ENCODE measurements at places on chromosomes 6 and 20.

- DNase-seq = no peak
Measured at GRCh38 chr20:50745634-50746137, 14.3 kb downstream of the PARD6B start.

DNA sequence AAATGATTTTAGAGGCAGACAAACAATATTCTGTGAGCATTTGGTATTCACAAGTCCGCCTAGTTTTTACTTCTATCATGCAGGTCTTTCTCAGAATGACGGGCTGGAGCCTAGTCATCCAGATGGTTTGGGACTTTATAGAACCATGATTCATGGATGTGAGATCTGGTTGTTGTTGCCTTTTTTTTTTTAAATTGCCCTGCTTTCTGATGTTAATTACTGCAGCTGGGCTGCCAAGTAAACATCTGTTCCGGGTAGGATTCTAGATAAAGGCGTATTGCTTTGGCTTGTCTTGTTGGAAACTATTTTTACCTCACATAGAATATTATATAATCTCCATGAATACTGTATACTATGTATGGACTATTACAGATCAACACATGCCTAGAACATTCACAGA, 58.1 kb downstream of the RNF217 start:
- DNase-seq = no peak

DNA sequence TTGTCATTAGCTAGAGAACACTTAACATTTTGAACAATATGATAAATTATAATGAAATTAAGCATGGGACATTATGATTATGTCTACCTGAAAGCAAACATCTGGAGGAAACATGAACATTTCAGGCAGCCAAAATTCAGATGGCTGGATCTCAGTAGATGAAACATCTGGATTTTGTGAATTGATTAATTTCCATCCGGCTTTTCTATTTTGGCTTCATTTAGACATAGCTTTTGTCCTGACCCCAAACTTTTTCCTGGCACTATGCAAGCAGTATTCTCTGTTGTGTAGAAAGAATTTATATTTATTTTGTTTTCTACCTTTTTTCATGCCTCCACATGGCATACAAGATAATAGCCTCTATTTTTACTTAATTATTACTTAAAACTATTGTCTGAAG, 186.3 kb downstream of the OGFRL1 start:
- DNase-seq = no peak

DNA sequence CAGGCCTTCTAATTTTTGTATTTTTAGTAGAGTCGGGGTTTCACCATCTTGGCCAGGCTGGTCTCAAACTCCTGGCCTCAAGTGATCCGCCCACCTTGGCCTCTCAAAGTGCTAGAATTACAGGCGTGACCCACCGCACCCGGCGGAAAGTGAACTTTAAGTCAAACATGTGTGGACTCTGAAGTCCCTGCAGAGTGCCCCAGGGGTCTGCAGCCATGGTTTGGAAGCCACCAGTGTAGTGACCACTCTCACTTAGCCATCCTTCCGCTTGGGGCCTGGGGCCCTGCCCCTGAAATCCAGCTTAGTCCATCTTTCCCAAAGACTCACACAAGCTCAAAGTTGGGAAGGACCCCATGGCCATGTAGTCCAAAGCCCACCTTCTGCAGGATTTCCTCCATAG, 164.5 kb downstream of the GRM4 start:
- DNase-seq = no peak

DNA sequence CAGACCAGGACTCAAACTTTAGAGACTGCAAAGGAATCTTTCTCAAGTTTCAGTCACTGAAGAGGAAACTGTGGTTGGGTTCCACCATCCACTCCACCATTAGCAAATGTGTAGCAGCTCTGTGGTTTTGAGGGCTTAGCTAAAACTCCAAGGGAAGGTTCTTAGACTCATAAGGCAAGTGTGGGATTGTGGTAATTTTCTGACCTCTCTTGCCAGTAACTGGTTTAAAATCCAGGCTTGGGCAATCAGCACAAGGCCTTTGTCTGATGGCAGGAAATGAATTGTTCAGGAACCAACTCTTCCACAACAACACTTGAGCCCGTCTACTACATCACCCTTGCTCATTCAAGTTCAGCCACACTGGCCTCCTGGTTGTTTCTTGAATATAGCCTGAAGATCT, 68.6 kb upstream of the FBXL4 start:
- DNase-seq = no peak

DNA sequence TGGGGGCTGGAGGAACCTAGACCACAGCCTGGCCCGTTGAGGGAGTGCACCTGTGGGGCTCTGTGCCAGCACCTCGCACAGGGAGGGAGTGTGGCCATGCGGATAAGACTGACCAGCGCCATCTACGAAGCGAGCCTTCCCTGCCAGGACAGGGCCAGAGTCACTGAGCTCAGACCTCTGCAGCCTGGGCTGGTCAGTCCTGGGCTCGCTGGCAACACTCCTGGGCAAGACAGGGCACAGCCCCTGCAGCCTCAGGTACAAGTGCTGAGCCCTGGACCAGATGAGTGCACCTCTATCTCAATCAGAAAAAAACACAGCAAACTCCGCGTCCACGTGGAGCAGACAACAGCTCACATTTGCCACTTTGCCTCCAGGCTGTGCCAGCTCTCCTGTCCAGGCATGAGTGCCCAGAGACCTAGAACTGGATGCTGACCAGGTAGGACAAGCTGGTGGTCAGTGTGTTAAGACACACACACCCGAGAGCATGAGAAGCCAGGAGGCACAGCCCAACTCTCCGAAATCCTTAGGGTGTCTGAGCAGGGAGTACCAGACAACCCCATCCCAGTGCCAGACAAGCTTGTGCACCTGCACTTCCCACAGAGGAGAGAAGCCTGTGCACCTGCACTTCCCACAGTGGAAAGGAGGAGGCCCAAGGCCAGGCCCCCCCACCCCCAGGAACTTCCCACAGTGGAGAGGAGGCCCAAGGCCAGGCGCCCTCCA, 4.9 kb downstream of the ARFRP1 start:
- DNase-seq = no peak

DNA sequence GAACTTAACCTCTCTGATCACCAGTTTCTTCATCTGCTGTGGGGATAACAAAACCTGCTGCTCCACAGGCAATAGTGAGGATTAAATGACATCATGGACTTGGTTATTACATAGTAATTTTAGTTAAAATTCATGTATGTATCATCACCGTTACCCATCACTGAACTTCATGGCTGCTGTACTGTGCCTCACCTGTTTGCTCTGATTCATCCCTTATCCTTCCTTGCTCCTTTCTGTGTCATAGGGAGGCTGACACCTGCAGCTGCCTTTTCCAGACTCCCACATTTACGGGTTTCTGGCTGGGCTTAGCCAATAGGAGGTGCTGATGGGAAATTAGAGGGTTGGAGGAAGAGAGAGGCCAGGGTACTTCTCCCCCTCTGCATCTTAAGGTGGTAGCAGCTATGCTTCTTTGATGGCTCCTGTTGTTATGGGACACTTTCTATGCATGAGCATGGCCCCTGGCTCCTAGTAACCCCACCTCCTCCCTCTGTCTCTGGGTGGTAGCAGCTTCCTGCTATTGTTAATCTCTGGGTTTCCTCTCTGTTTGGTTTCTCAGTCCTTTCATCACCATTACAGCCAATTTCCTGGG, 332.1 kb downstream of the DHX35 start:
- no peak for DNase-seq

DNA sequence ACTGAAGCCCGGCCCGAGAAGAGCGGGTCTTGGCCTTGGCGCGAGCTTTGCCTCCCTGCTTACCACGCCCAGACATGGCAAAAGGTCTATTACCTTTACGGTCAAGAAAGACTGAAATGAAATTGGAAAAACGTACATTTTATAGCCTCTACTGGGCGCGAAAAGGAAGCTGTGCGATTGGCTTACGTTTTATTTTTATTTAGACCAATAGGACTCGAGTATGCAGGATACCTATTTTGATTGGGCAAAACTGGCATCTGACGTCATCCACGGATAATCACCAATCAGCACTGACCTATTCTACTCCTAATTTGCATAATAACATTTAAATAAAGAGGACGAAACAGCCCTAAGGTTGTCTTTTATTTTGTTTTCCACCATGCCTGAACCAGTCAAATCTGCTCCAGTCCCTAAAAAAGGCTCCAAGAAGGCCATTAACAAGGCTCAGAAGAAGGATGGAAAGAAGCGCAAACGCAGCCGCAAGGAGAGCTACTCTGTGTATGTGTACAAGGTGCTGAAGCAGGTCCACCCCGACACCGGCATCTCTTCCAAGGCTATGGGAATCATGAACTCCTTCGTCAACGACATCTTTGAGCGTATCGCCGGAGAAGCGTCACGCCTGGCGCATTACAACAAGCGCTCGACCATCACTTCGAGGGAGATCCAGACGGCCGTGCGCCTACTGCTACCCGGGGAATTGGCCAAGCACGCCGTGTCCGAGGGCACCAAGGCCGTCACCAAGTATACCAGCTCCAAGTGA, 97.4 kb downstream of the OR2B2 start:
- peak; percentile 87 for DNase-seq

- no peak for DNase-seq
Measured at GRCh38 chr20:33568378-33568777, 78.5 kb downstream of the CBFA2T2 start.

DNA sequence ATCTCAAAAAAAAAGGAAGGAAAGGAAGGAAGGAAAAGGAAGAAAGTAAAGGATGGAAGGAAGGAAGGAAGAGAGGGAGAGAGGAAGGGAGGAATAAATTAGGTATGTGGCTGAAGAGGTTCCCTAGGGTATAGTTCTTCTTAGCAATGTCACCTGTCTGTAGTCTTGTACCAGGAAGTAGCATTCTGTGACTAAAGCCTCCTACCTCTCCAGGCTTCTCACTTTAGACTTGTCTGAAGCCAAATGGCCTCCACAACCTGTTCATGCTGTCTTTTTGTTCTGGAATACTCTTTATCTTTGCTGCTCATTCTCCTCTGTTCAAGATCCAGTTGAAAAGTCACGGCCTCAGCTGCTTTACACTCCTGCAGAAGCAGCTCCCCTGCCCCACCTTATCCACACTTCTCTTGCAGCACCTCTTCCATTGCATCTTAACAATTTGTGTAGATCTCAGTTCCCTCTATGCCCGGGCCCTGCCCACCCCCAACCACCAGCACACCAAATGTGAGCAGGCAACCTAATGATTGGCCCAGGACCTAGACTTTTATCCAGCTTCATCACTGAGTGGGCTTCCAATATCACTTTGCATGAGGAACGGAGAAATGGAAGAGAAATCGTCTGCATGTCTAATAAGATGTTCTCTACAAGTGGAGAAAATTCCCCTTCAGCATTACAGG, 19.1 kb downstream of the GCNT2 start:
- DNase-seq = no peak

DNA sequence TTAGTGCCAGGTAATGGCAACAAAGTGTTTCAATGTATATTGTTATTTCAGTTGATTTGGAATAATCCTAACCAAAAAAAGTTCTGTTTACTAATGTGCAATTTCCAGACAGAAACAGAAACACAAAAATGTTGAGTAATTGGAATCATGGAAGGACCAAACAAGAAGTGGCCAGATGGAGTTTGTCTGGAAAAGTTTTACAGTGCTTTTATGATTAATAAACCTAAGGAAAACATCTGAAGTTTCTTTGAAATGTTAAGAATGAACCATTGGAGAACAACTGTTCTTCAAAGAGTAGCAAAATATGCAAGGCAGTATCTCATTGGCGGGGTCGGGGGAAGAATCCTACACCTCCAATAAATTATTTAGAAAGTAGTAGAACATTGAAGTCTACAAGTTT, 19.0 kb upstream of the FILIP1 start:
- DNase-seq = no peak

Measured in brain pericyte (primary cell).